ENCODE measurements at places on chromosomes 11 and 22. TPM values are rescaled to one million over a fixed set of nuclear protein-coding genes. Genes with fewer than 3 reads are reported as not detected.

DNA sequence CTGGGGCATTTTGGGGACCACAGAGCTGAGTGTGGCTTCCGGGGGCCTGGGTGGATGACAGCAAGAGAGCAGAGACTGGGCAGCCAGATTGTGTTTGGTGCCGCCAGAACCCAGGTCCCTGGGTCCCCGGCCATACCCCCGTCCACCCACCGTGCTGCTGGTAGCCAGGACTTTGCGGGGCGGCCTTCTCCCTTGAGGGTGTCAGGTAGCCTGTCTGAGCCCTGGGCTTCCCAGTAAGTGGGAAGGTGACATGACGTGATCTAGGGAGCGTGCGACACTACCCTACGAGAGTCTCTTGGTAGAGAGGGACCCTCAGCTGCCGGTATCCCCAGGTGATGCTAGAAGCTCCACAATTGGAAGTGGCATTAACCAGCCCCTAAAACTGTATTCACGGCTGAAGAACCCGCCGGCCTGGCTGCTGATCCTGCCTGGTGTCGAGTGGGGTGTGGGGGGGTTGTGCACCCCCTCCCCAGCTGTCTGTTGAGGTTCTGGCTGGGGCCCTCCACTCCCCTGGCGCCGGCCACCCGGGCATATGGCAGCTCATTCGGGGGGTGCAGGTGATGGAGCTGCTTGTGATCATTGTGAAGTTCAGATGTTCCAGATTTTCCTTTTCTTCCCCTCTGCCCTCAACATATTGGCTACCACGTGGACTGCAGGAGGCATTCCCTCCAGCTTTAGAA, 66.9 kb downstream of the MPPED1 start:
- H3K27me3 ChIP-seq = no peaks in the 10 kb centered on the region
- no peak overlapping the region for H3K4me3 ChIP-seq
- DNase-seq = no peak
- no peaks in the 10 kb centered on the region for H3K36me3 ChIP-seq
- H3K27ac ChIP-seq = no peak overlapping the region

DNA sequence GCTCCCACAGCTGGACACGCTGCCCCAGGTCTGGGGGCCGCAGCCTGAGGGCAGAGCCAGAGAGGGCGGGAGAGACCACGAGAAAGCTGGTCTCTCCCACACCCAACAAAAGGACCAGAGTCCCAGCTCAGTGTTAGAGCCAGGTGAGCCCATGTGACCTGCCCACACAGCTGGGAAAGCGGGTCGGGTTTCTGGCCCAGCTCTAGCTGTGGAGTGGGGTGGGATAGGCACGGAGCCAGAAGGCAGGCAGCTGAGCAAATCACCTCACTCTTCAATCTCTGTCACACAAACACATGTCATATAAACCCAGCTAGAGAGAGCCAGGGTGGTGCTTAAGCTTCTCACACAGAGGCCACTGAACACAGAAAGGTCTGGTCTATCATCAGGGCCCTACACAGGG, 7.8 kb upstream of the EIF3D start:
- no peaks in the 10 kb centered on the region for H3K27me3 ChIP-seq
- H3K4me1 ChIP-seq = no peaks in the 10 kb centered on the region
- H3K4me3 ChIP-seq = no peak overlapping the region
- no peak for DNase-seq
- H3K27ac ChIP-seq = no peak overlapping the region

DNA sequence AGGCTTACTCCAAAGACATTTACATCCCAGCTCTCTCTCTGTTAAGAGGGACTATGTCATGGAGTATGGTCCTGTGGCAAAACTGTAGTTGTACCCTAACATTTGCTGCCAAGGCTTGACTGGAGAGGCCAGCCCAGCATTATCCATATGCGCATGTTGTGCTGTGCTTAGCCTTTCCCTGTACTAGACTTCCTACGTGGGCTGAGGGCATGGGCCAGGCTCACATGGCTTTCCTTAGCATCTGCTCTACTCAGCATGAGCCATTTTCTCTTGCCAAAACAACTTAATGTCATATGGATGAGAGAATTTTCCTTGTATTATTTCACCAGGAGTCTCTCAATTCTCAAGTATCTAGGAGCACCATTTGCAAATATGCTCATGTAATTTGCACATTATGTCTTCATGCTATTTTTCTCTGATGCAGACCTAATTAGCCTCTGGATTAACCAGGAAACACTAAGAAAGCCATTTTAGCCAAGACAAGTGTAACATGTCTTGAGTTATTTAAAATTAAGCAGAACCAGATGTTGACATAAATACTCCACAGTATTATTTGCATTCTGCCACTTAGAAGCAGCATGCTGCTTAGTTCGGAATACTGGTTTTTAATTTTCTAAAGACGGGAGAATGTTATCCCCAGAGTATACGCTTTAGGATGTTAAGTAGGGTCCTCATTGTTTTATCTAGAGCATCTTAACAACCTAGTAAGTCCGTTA, 71.7 kb upstream of the FAR1 start:
- H3K27ac ChIP-seq = no peak overlapping the region
- no peaks in the 10 kb centered on the region for H3K36me3 ChIP-seq
- no peak overlapping the region for H3K4me3 ChIP-seq
- DNase-seq = no peak
- no peaks in the 10 kb centered on the region for H3K27me3 ChIP-seq

GRCh38 chr22:38657045-38657909, 839 bp downstream of the CBY1 start:
- H3K4me3 ChIP-seq = peak overlapping the region; percentile 96
- H3K4me1 ChIP-seq = no peaks in the 10 kb centered on the region
- no peaks in the 10 kb centered on the region for H3K27me3 ChIP-seq
- H3K27ac ChIP-seq = peak overlapping the region; percentile 94

GRCh38 chr11:59224351-59224928, 11.7 kb upstream of the MPEG1 start:
- no peaks in the 10 kb centered on the region for H3K27me3 ChIP-seq
- DNase-seq = no peak
- no peaks in the 10 kb centered on the region for H3K36me3 ChIP-seq
- H3K27ac ChIP-seq = no peak overlapping the region
- H3K4me1 ChIP-seq = no peaks in the 10 kb centered on the region

GRCh38 chr11:37881741-37882140, 1283.7 kb upstream of the RAG2 start:
- no peak for DNase-seq
- no peaks in the 10 kb centered on the region for H3K36me3 ChIP-seq
- no peaks in the 10 kb centered on the region for H3K27me3 ChIP-seq
- no peak overlapping the region for H3K4me3 ChIP-seq
- no peak overlapping the region for H3K27ac ChIP-seq
- H3K4me1 ChIP-seq = no peaks in the 10 kb centered on the region

- H3K4me1 ChIP-seq = no peaks in the 10 kb centered on the region
- no peak overlapping the region for H3K27ac ChIP-seq
- DNase-seq = no peak
- H3K4me3 ChIP-seq = no peak overlapping the region
- H3K36me3 ChIP-seq = no peaks in the 10 kb centered on the region
- no peaks in the 10 kb centered on the region for H3K27me3 ChIP-seq
Observed at GRCh38 chr11:79404806-79405205, 36.0 kb downstream of the TENM4 start.

DNA sequence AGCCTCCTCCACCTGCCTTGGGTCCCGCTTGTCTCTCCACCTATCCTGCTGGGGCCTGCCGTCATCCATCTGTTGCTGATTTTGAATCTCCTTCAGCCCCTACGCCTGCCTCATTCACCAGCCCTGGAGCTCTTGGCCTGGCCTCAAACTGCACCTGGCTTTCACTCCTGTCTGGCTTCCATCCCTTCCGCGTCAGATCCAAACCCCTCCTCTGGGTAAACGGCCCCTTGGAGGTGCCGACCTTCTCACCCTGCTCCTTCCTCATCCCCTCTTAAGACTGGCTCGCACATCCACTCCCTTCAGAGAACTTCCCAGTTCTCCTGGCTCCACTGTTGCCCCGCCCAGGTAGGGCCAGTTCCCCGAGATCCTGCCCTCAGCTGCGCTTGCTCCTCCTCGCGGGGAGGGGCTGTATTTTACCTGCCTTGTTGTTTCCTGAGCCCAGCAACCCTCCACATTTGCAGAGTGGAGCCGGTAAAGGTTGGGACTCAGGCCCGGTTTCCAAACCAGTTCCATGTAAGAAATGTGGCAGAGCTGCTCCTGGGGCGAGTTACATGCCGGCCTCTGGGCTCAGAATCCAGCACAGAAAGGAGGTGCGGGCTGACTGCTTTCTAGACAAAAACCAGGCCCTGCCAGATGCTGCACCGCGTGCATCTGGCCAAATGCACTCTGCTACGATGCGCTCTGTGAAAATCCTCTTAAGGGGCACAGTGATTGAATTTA, 13.9 kb upstream of the SHANK2 start:
- DNase-seq = no peak
- H3K4me1 ChIP-seq = peaks cover 2% of the 10 kb centered on the region
- no peaks in the 10 kb centered on the region for H3K36me3 ChIP-seq
- no peak overlapping the region for H3K27ac ChIP-seq
- H3K27me3 ChIP-seq = no peaks in the 10 kb centered on the region
- H3K4me3 ChIP-seq = no peak overlapping the region

DNA sequence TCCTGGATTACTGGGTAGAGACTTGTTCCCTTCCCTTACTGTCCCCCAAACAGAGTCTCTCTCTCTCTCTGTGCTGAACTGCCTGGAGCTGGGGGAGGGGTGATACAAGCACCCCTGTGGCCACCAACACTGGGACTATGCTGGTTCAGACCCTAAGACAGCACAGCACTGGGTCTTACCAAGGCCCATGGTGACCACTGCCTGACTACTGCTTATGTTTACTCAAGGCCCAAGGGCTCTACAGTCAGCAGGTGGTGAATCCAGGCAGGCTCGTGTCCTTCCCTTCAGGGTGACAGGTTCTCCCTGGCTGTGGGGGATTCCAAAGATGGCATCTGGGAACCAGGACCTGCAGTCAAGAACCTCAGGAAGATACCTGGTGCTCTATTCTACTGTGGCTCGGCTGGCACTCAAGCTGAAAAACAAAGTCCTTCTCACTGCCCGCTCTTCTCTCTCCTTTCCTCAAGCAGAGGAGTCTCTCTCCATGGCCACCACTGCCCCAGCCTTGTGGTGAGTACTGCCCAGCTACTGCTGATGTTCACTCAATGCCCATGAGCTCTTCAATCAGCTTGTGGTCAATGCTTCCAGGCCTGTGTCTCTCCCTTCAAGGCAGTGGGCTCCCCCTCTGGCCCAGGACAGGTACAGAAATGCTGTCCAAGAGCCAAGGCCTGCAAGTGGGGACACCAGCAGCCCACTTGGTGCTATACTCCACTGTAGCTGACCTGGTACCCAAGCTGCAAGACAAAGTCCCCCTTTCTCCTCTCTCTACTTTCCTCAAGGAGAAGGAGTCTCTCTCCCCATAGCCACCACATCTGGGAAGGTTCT, 41.8 kb upstream of the SHANK2 start:
- no peaks in the 10 kb centered on the region for H3K36me3 ChIP-seq
- no peaks in the 10 kb centered on the region for H3K4me1 ChIP-seq
- no peak overlapping the region for H3K27ac ChIP-seq
- H3K4me3 ChIP-seq = no peak overlapping the region
- no peak for DNase-seq

DNA sequence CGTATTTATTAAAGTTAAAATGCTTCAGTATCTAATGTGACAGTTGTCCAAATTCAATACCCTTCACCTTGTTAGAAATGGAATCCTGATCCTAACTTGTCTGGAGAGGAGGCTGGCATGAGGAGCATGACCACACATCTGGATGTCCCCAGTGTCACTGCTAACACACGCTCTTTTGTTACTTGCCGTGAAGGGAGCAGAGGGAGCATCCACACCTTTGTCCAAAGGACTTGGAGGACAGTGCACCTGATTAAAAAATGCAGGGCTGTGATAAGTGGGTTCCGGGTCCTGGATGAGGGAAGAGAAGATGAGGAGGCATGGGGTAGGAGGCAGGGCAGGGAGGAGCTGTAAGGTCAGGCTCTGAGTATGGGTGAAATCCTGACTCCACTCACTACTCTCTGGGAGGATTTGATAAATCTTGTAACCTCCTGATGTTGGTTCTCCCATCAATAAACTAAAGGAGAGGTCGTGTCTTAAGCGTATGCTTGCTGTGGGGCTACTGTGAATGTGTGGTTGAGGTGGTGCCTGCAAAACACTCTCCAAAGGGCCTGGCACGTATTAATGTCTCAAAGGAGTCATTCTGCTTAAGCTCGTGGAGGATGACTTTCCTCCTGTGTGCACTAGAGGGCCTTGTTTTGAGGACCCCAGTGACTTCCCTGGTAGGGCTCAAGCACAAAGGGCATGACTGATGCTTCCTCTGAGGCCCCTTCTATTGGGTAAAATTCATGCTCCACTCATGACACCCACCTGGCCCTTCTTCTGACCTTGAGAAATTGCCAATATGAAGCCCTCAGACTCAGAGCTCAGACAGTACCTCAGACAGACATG, 16.8 kb upstream of the IGLL5 start:
- H3K4me3 ChIP-seq = no peak overlapping the region
- no peaks in the 10 kb centered on the region for H3K27me3 ChIP-seq
- no peak overlapping the region for H3K27ac ChIP-seq

DNA sequence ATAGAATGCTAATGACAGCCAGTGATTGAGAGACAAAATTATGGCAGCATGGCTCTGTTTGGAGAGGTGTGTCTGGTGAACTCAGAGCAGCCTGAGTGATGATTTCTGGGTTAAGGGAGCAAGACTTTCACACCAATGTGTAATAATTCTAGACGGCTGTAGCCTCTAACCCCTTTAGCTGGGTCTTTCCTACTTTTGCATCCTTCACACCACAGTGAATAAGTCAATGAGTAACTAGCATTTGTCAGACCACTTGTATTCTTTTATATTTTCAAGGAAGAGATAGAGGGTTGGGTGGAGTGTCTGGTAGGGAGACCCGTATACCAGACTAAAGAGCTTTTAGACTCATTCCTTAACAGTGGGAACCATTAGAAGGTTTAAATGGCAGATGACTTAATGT, 50.4 kb downstream of the ATXN10 start:
- H3K4me1 ChIP-seq = peaks cover 5% of the 10 kb centered on the region
- H3K27ac ChIP-seq = no peak overlapping the region
- peaks cover 7% of the 10 kb centered on the region for H3K36me3 ChIP-seq
- no peak overlapping the region for H3K4me3 ChIP-seq
- H3K27me3 ChIP-seq = no peaks in the 10 kb centered on the region
- DNase-seq = no peak

- H3K4me3 ChIP-seq = no peak overlapping the region
- no peak overlapping the region for H3K27ac ChIP-seq
- peak; percentile 68 for DNase-seq
- no peaks in the 10 kb centered on the region for H3K4me1 ChIP-seq
- no peaks in the 10 kb centered on the region for H3K36me3 ChIP-seq
Observed at GRCh38 chr11:110366291-110366690, 63.5 kb upstream of the FDX1 start.

- no peaks in the 10 kb centered on the region for H3K36me3 ChIP-seq
- H3K4me1 ChIP-seq = no peaks in the 10 kb centered on the region
Observed at GRCh38 chr11:10072142-10072541, 221.9 kb downstream of the SBF2 start.

DNA sequence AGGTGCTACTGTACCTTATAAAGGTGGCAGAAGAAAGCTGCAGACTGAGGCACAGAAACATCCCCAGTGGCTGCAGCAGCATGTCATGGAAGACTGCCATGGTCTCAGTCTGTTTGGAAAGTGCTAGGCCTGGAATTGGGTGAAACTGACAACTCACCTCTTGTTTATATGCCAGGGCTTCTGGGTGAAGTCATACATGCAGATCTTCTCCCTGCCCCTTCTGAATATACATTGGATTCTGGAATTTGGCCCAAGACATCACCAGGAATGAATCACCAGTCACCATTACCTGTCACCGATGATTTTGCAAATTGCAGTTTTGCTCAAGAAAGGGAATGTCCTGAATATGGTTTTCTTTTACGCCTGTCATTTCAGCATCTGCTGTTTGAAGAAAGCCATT, at the start of gene PLET1:
TSS of gene PLET1 (minus strand) at position 371 of the 400 bp plus-strand sequence. CDS start at position 100, 271 bp downstream.
- H3K4me3 ChIP-seq = no peak within 1 kb of the TSS
- no peak within 1 kb of the TSS for H3K27ac ChIP-seq
- no peaks in the 10 kb centered on the region for H3K36me3 ChIP-seq
- no peaks in the 10 kb centered on the region for H3K4me1 ChIP-seq
- H3K27me3 ChIP-seq = no peaks in the 10 kb centered on the region
- no peak for DNase-seq

ABTB2 gene
- 2.5 TPM for total RNA-seq

OPCML gene
- 0.09 TPM for total RNA-seq

SLC22A8 gene
- not detected for total RNA-seq
